ENCODE measurements at places on chromosomes 16 and 17.

DNA sequence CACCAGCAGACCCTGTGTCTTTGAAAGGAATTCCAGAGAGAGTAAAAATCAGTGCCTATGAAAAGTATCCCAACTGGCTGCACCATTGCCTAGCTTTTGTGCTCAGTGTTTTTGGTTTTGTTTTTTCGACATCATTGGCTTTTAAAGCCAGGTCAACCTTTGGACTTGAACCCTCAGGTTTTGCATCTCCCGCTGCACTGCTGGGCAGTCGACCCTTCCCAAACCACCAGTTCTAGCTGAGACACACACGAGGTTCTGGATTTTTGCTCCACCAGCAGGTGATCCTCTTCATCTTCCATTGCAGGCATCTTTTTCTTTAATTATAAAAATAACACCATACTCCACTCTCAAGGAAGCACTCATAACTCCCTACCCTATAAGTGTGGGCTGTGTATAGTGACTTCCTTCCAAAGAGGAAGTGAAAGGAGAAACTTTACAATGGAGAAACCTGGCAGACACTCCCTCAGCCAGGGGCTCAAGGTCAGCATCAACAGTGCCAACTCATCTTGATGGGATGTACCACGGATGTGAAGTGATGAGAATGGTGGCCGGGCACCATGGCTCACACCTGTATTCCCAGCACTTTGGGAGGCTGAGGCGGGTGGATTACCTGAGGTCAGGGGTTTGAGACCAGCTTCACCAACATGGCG lies 57.8 kb downstream of the BMERB1 start:
- DNase-seq = no peak

- no peak for DNase-seq
Measured at GRCh38 chr17:74380086-74380958, 13.0 kb downstream of the GPR142 start.

DNA sequence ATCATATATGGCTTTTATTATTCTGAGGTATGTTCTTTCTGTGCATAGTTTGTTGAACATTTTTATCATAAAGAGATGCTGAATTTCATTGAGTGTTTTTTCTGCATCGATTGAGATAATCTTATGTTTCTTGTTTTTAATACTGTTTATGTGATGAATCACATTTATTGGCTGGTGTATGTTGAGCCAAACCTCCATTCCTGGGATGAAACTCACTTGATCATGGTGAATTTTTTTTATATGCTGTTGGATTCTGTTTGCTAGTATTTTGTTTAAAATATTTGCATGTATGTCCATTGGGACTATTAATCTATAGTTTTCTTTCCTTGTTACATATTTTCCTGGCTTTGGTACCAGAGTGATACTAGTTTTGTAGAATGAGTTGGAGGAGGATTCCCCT lies 500.2 kb downstream of the CDH11 start:
- DNase-seq = no peak

DNA sequence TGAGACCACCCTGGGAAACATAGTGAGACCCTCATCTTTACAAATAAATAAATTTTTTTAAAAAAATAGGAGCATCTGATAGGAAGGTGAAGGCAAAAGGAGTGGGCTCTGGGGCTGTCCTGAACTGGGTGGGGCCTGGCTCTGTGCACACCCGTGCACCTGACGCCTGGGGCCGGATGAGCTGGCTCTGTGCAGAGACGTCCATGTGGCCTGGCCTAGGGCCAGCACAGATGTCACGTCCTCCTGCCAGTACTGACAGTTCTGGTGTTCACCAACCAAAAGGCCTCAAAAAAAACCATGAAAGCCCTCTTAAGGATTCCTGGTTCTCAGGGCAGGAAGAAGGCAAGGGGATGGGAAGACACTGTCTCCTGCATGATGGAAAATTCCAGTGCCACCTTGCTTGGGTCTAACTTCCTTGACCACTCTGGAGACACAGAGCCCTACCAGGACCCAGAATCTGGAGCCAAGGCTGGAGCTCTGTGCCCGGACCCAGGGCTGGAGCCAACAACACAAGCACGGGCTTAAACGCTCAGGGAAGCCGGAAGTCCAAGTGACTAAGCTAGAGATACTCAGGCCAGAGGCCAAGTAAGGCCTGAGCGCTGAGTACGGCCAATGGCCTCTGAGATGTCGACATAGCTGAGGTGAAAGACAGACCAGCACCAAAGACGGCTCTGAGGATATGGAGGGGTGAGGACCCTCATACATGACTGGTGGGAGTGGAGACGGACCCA lies 32.9 kb downstream of the COPRS start:
- DNase-seq = no peak

- no peak for DNase-seq
Measured at GRCh38 chr16:2792940-2793339, 5.3 kb upstream of the PRSS41 start.

GRCh38 chr17:76353004-76353598 lies 615 bp downstream of the PRPSAP1 start:
- no peak for DNase-seq

- DNase-seq = no peak
Measured at GRCh38 chr17:63382826-63383225, 63.3 kb downstream of the CYB561 start.

DNA sequence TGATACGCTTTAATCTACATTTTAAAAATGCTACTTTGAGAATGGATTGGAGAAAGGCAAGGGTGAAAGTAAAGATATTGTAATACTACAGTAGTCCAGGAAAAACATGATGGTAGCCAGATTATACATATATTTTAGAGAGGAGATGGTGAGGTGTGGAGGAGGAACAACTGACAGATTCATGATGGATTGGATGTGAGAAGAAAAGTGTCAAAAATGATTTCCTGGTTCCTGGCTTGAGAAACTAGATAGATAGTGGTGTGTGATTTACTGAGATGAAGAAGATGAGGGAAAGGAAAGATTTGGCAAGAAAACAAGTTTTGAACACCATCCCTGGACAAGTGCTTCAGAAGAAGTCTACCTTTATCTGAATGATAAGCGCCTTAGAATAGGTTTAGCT lies 80.5 kb downstream of the CHD9 start:
- DNase-seq = no peak

- no peak for DNase-seq
Measured at GRCh38 chr16:87860553-87861299, 8.6 kb downstream of the SLC7A5 start.

Data from activated CD4-positive, CD25-positive, alpha-beta regulatory T cell (primary cell).